ENCODE measurements at places on chromosomes 12 and 14.

- DNase-seq: no peak
These were observed 38.7 kb downstream of the STX2 start for GRCh38 chr12:130800312-130800711.

DNA sequence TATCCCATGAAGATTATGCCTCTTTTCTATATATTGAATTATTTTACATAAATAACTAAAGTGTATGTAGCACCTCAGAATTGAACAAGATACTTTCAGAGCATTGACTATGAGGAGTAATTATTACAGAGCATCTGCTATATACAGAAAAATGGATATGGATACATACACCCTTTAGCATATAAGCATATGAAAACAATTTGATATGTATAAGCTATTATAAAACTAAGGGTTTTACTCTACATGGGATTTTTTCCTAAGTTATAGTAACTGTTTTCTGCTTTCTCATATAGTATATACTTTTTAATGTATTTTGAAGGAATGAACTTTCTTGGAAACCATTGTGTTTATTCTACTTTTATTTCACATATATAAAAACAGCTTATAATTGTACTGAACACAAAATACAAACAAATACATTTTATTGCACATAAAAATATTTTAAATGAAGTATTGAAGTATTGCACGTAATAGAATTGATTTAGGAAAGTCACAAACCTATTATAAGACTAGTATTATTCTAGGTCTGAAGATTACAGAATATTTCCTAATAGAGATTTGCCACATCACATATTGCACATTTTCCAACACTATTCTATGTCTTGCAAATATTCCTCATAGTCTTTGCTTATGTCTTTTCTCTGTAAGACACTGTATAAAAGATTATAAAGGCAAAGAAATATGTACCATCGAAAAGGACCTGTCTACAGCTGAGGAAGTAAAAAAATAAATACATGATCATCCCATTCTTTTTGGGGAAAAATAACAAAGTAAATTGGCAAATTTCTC, 8.4 kb downstream of the CD69 start:
- DNase-seq: no peak

- DNase-seq: no peak
These were observed 58.2 kb downstream of the ESR2 start for GRCh38 chr14:64235652-64236640.

DNA sequence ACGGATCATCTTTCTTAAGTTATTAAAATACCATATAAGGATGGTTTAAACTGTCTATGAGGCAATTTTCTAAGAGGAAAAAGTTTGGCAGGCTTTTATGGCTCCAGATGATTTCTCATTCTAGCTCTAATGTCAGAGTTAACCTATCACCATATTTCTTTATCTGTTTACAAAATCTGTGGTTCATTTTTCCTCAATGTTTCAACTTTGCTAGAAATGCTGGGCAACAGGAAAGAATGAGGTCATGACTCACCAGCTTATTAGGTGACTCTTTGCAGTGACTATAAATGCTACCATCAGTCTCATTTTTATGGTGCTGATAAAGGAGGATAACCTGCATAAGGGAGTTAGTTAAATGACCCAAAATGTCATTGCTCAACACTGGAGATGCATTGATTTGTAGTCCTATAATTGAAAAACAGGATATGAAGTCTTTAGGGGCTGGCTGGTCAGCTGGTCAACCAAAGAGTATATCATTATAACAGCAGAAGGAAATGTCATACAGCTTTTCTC, 45.3 kb upstream of the RAP1B start:
- no peak for DNase-seq

DNA sequence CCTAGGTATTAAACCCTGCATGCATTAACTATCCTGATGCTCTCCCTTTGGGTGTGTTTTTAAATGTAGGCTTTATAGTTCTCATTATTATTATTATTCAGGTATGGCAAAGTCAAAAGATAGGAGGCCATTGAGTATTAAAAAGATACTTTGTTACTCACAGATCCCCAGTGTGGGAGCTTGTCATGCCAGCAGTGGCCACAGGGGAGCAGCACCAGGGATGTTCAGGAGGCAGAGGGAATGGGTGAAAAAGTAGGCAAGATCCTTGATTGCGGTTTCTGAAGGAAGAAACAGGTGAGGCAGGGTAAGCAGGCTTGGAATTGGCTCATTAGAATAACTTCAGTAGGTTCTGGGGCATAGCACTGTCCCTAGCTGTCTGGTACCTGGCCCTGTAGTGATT, 382.2 kb downstream of the MED13L start:
- no peak for DNase-seq

GRCh38 chr12:121578230-121579189, 2.3 kb downstream of the KDM2B start:
- no peak for DNase-seq

DNA sequence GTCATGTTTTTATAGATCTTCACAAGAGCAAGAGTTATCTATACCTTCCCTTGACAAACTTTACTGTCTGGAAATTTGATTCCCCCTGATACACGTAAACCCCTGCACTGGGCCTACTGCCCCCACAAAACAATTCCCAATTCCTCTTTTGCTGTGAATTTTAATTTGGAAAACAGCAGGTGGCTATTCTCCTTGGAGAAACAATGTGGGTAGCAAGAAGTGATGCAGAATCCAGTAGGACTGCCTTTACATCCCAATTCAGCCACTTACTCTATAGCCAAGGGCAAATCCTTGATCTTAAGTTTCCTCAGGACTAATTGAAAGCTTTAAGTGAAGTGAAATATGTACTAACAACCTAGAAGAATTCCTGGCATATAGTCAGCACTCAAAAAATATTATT, 129.3 kb downstream of the ACSS3 start:
- DNase-seq: no peak

DNA sequence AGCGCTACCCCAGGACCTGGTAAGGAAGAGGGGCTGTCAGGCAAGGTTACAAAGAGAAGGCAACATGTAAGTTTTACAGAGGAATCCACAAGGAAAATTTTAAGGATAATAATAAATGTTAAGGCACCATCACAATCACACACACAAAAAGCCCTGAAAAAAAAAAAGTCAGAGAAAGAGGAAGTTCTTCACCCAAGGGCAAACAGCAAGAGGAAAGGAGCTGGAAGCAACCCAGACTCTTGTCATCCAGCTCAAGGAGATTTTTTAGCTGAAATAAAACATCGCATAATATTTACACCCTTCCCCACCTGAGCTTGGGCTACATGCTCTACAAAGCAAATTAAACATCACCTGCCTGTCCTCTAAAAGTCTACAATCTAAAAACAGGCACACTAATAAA, 9.5 kb downstream of the SPTB start:
- no peak for DNase-seq

- peak; percentile 34 for DNase-seq
These were observed 62.8 kb upstream of the DIO3 start for GRCh38 chr14:101498526-101498860.

- DNase-seq: no peak
These were observed 3.9 kb upstream of the RNU6-7 start for GRCh38 chr14:32197919-32198318.

DNA sequence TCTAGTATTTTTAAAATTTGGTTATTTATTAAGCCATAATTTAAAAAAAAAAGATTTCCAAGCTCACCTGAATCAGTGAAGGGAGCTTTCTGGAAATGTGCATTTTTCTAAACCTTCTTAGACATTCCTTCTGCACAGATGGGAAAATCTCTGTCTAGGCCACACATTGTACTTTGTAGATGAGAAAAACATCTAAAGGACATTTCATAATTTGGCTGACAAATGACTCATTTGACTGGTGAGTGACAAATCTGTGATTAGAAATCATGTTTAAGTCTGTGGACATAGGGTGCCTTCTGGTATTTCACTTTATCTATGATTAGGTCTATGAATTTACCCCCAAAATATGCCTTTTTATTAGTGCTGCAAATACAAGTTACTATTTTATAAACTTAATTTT, 1044.9 kb upstream of the FLRT2 start:
- no peak for DNase-seq

All from posterior cingulate gyrus (tissue), 11 donors.